Liver (tissue), 10 donors: ENCODE measurements at places on chromosomes 12 and 14.
A peak's percentile ranks its signal among the peaks of the same experiment; 100 is the strongest.

- DNase-seq: no peak
These were observed 2.9 kb downstream of the SLC15A4 start for GRCh38 chr12:128820723-128821432.

GRCh38 chr14:34325493-34325892, 136.5 kb downstream of the SPTSSA start:
- DNase-seq: no peak

DNA sequence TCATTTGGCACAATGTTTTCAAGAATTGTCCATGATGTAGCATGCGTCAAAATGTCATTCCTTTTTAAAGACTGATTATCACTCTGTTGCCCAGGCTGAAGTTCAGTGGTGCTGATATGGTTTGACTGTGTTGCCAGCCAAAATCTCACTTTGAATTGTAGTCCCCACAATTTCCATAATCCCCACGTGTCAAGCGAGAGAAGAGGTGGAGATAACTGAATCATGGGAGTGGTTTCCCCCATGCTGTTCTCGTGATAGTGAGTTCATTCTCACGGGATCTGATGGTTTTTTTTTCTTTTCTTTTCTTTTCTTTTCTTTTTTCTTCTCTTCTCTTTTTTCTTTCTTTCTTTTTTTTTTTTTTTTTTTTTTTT, 21.8 kb upstream of the LRRK2 start:
- no peak for DNase-seq

DNA sequence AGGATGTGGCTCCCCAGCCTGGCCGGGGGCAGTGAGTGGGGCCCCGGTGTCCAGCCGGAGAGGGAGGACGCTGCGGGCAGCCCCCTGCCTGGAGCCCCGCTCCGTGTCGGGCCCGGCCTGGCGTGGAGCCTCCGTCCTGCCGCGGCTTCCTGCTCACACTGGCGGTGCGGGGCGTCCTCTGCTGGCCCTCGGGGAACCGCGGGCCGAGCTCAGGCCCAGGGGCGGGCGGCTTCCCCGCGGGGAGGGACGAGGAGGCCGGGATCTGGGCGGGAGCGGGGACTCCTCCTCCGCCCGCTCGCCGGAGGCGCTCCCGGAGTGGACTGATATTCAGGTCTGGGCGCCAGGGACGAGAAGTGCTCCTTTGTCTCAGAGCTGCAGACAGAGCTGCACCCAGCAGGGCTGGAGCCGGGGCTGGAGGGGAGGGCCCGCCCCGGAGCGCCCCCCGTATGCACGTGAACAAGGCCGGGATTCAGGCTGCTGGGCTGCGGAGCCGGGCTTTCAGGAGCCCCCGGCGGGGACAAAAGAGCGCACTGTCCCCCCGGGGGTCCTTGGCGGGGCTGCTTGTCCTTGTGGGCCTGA, 2.2 kb downstream of the MMP17 start:
- peak; percentile 52 for DNase-seq

GRCh38 chr14:34340025-34340625, 121.9 kb downstream of the SPTSSA start:
- DNase-seq: no peak

DNA sequence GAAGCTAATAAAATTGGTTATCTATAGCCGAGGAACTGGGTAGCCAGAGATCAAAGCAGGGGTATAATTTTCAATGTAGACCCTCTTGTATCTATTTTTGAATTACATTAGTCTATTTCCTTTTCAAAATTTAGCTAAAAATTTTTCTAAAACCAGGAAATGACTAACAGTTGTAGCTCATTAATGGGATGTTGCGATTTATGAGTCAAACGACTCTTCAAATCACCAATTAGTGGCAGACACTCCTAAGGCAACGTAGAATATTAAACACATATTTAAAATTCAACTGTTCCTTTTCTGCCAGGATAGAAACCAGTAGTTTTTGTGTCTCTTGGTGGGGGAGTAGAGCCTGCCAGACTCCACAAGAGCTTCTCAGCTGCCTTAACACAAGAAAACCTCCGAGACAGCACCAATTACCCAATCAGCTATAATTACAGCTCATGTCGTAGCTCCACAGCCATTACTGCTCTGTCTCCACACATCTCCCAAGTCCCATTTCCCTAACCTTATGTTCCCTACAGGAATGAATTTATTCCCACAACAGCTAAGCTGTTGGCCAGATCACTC, 26.9 kb downstream of the GCN1 start:
- no peak for DNase-seq

- peak; percentile 81 for DNase-seq
These were observed 19.4 kb downstream of the BDKRB1 start for GRCh38 chr14:96275177-96276112.

DNA sequence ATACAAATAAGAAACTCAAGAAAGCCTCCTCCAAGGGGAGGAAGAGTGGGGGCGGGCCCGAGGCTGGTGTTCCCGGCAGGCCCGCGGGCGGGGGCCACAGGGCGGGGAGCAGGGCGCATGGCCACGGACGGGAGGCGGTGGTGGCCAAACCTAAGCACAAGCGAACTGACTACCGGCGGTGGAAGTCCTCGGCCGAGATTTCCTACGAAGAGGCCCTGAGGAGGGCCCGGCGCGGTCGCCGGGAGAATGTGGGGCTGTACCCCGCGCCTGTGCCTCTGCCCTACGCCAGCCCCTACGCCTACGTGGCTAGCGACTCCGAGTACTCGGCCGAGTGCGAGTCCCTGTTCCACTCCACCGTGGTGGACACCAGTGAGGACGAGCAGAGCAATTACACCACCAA, 8.7 kb downstream of the DACT1 start:
- no peak for DNase-seq

DNA sequence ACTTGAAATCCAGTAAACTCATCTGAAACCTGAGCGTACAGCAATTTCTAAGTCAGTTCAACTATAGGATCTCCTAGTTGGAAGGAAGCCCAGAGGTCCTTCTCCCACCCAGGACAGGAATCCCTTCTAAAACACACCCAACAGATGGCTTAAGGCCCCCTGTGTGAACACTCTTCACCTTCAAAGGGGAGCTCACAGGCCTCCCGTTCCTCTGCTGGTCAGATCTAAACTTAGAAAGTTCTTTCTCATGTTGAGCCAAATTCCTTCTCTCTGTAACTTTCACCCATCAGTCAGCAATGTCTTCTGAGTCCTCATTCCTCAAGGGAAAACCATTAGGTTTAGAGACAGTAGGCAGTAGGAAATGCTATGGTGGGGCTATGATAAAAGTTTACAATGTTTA, 355.2 kb downstream of the PCNX1 start:
- DNase-seq: no peak

DNA sequence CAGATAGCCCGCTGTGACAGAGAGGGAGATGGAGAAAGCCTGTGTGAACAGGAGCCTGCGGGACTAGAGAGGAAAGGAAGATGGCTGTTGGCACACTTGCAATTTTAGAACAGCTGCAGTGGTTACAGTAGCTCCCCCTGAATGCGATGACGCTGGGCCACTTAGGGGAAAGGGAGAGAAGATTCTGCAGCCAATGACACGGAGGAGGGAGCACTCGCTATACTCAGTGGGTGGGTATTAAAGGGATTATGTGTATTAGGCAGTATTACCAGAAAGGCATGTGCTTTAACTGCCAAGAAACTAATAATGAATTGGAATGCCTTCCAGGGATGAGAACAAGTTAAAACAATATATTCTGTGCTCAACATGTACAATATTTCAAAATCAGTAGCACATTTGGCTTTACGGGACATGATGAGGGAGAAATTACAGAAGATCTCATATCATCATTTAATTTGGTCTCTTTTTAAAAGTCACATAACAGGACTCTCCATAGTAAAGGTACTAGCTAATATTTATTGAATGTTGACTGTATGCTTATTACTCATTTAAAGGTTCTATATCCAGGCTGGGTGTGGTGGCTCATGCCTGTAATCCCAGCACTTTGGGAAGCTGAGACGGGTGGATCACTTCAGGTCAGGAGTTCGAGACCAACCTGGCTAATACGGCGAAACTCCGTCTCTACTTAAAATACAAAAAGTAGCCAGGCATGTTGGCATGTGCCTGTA, 35.9 kb upstream of the FOS start:
- DNase-seq: no peak

DNA sequence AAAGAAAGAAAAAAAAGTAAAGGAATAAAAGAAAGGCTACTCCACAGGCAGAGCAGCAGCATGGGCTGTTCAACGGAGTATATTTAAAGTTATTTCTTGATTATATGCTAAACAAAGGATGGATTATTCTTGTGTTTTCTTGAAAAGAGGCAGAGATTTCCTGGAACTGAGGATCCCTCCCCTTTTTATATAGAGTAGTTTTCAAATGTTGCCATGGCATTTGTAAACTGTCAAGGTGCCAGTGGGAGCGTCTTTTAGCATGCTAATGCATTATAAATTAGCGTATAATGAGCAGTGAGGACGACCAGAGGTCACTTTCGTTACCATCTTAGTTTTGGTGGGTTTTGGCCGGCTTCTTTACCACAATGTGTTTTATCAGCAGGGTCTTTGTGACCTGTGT, 383.0 kb downstream of the PCNX1 start:
- no peak for DNase-seq

DNA sequence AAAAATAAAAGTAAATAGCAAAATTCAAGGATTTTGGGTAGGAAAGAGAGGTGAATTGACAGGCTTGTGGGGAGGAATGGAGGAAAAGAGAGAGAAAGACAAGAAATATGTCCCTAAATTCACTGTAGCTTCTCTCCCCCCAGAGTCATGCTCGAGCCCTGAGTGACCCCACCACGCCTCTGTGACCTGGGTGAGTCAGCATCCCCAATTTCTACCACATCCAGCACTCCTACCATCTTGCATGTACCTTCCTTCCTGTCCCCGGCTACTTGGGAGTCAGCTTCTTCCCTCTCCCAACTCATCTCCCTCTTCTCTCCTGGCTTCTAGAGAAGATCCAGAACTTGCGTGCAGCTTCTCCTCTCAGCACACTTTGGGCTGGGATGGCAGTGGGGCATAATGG, 9.8 kb downstream of the ZNF219 start:
- DNase-seq: no peak

DNA sequence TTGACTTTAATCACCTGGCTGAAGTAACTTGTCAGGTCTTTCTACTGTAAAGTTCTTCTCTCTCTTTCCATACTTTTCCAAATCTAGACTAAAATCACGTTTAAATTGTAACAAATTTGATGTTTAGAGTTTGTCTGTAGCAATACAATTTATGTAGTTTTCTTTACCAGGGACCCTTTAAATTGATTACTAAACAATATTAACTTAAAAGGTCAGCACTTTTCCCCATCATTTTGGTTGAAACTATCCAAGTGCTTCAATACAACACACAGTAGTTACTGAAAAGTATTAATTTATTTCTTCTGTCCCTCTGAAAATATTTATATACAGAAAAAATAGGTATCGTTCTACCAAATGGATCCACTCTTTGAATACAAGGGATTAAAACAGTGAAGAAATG, 350.8 kb downstream of the SLC16A7 start:
- no peak for DNase-seq

GRCh38 chr12:48978741-48979601, 849 bp downstream of the WNT1 start:
- no peak for DNase-seq

- no peak for DNase-seq
These were observed 69.6 kb downstream of the ITPK1 start for GRCh38 chr14:93045965-93046704.

DNA sequence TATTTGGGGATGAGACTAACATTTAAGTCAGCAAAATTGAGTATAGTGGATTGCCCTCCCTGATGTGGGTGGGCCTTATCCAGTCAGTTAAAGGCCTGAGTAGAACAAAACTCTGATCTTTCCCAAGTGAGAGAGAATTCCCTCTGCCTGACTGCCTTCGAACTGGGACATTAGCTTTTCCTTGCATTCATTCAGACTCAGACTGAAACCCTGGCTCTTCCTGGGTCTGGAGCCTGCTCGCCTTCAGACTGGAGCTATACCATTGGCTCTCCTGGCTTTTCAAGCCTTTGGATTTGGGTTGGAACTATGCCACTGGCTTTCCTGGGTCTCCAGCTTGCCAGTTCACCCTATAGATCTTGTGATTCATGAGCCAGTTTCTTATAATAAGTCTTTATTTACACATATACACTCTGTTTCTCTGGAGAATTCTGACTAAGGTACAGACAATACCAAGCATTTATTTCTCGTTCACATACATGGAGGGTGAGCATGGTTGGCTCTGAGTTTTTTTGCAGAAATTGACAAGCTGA, 296.5 kb downstream of the ERC1 start:
- DNase-seq: no peak

- DNase-seq: no peak
These were observed 8.8 kb upstream of the PHC1 start for GRCh38 chr12:8905546-8905945.

- no peak for DNase-seq
These were observed 626 bp downstream of the LHX5 start for GRCh38 chr12:113470871-113471618.

DNA sequence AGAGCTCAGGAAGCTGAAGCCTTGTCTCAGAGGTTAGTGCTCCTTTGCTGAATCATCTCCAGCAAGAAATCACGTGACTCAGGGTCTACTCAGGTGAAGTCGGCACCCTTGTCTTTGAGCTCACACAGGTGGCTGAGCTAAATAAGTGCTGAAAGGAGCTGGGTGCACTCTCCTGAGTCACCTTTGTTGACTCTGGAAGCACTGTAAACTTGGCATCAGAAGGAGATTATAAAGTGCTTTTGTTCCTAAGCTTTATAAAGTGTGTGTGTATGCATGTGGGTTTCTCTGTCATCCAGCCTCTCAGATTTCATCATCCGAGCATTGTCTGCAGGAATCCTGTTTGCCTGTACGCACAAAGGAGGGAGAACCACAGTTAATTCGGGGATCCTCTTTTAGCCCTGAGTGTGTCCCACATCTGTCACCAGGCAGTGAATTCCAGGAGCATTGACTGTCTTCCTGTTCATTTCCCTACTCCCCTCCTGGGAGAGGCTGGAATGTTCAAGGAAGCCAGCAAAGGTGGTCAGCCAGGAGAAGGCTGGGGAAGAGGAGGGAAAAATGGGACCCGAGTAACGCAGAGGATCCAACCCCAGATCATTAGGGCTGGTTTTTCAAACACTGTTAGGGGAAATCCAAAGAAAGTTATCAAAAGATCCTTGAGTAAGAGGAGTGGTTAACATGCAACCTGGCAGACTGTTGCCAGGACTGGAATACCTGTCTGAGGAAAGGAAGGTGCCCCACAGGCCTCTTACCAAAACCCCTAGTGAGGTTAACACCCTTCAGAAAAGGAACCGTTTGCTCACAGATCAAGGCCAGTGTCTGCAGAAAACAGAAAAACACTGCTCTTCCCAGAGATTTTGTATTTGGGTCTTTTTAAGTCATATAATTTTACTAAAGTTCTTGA, 157.5 kb upstream of the HIF1A start:
- no peak for DNase-seq

- DNase-seq: no peak
These were observed 80.5 kb upstream of the DACT1 start for GRCh38 chr14:58557242-58557641.

GRCh38 chr12:112839386-112839972, 47.9 kb downstream of the RPH3A start:
- DNase-seq: no peak

- no peak for DNase-seq
These were observed 9.7 kb downstream of the RHOF start for GRCh38 chr12:121783766-121784165.

- no peak for DNase-seq
These were observed 22.2 kb downstream of the GRIN2B start for GRCh38 chr12:13959131-13959723.
